ENCODE measurements at places on chromosomes 2 and 18.
A peak's percentile ranks its signal among the peaks of the same experiment; 100 is the strongest.

GRCh38 chr2:227876300-227876801, 4.9 kb downstream of the DAW1 start:
- DNase-seq = no peak

DNA sequence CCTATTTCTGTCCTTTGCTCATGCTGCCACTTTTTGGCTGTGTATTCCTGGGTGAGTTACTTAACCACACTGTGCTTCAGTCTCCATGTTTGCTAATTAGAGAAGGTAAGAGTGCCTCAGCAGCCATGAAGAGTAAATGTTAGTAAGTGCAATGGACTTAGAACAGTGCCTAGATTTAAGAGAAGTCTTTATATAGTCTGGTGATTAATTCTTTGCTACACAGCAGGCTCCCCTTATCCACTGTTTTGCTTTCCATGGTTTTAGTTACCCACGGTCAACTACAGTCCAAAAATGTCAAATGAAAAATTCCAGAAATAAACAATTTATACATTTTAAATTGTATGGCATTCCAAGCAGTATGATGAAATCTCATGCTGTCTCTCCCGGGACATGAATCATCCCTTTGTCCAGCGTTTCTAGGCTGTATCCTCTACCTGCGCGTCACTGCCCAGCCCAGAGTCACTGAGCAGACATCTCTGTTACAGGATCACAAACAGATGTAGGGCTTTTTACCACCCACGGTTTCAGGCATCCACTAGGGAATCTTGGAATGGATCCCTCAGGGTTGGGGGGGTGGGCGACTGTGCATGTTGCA, 91.0 kb downstream of the CTIF start:
- peak; percentile 100 for DNase-seq

DNA sequence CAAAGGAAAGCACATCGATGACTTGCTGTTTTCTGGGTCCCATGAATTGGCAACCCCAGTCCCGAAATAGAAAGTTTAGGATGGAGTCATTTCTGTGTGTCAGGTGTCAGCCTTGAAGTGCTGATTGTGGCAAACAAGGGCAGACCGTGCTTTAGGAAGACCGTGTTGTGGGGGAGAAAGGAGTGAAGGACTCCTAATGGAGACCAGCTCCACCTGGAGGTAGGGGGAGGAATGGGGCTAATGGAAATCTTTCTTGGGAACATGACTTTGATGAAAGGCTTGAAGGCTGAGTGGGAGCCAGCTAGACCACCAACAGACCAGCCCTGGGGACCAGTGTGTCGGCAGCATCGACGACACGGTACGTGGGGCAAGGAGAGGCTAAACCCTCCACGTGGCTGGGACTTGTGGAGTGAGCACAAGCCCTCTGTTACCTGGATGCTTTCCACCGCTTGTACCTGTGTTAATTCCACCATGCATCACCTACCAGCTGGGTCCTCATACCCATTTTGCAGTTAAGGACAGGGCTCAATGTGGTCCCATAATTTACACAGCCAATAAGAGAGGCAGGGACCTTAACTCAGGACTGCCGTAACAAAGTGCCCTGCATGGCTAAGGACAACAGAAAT, 104.2 kb downstream of the SH3BP4 start:
- peak; percentile 32 for DNase-seq

DNA sequence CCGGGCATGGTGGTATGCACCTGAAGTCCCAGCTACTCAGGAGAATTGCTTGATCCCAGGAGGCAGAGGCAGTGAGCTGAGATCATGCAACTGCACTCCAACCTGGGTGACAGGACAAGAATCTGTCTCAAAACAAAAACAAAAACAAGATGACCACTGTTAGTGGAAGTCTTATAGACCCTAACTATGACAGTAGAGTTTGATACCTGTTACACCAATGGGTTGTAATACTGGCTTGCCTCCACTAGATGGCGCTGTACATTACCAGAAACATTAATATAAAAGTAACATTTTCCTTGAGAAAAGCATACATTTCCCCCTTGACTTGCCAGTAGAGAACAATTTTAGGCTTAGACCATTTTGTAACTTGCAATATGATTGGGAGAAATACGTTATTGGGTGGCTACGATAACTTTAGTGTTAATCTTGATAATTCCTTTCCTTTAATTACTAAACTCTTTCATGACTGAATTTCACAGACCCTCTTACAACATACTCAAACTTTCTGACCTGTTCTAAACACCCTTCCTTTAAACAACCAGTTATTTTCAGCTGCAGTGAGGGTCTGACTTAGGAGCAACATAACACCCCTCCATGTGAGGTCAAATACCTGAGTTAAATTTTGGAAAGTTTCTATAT, 19.5 kb downstream of the SLC25A52 start:
- peak; percentile 25 for DNase-seq

DNA sequence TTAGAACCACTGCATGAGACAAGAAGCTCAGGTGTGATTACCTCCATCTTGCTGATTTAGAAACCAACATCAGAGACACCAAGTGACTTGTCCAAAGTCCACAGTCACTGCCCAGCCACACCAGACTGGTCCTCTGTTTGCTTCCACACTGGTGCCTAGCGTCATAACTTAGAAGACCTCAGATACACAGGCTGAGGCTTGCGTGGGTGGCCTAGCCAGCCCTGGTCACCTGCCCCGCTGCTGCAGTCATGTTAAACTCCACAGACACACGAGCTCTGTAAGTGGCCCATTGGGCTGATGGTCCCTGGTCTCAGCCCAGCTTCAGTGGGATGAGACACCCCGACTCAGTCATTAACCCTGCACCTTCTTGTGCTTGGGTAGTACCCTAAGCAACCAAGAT, 47.1 kb downstream of the CNGA3 start:
- no peak for DNase-seq

All from fibroblast of skin of scalp (primary cell).